ENCODE measurements at places on chromosomes 5 and 9.
A peak's percentile ranks its signal among the peaks of the same experiment; 100 is the strongest.

- DNase-seq: no peak
These were observed 54.0 kb downstream of the C9orf85 start for GRCh38 chr9:71965403-71965802.

GRCh38 chr5:166845044-166845443 lies 1446.4 kb upstream of the WWC1 start:
- DNase-seq: no peak

- peak; percentile 37 for DNase-seq
These were observed 117.3 kb downstream of the GDNF start for GRCh38 chr5:37722236-37723161.

GRCh38 chr5:84088996-84089395 lies 295.7 kb downstream of the EDIL3 start:
- DNase-seq: peak; percentile 3

DNA sequence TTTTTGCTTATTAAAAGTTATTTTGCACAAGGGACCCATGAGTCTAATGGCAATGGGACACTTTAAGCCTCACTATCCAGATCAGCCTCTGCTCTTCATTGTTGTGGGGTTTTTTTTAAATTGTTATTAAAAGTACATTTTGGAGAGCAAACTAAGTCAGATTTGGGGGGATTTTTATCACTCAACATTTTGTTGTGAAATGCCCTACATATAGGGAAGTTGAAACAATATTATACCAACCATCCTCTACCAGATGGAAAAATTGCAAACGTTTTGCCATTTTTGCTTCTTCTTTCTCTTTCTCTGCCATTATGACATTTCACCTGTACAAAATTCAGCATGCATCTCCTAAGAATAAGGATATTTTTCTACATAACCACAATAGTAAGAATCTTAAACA lies 75.3 kb downstream of the SLC1A3 start:
- DNase-seq: no peak

- DNase-seq: peak; percentile 80
These were observed at the start of gene RFX3 for GRCh38 chr9:3525836-3526164. Gene RFX3 (minus strand): TSS chr9:3526001. CDS start chr9:3395588, 130,413 bp downstream.

DNA sequence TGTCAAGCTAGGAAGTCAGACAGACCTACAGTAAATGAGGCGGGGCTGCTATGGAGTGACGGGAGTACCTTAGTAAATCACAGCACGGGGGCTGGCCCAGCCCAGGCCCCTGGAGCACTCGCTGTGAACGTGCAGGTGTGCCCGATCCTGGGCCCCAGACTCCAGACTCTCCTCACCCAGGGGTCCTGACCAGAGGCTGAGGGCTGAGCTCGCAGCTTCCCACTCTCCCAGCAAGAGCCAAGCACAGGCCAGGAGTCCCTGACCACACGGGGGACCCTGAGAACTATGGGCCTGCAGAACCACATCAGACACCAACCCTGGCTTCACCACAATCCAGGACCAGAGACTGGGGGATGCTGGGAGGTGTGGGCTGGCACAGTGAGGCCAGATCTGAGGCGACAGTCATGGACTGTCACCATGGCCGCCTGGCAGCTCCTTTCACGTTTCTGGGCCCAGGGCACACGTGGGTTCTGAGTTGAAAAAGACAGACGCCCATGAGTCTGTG lies 73.4 kb downstream of the ADAMTS2 start:
- no peak for DNase-seq

DNA sequence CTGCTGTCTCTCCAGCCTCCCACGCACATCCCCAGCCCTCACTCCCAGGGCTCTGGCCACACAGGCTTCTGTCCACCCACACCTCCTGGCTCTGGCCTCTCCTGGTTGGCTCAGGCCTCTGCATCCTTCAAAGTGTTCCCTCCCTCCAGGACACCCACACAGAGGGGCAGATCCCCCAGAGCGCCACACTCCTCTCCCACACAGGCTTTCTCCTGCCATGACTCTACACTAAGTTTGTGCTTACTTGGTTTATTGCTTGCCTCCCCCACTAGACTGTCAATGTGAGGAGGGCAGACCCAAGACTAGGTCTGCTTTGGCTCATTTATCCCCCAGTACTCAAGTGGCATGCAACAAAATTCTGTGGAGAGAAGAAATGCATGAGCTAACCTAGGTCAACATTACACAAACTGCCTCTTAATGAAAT lies 67.0 kb upstream of the SPOCK1 start:
- DNase-seq: no peak

- DNase-seq: no peak
These were observed 43.6 kb downstream of the SERINC5 start for GRCh38 chr5:80212171-80212667.

- peak; percentile 54 for DNase-seq
These were observed 11.8 kb downstream of the ITGA1 start for GRCh38 chr5:52799358-52799982.

GRCh38 chr5:65059681-65060598 lies 291.2 kb downstream of the CWC27 start:
- no peak for DNase-seq

DNA sequence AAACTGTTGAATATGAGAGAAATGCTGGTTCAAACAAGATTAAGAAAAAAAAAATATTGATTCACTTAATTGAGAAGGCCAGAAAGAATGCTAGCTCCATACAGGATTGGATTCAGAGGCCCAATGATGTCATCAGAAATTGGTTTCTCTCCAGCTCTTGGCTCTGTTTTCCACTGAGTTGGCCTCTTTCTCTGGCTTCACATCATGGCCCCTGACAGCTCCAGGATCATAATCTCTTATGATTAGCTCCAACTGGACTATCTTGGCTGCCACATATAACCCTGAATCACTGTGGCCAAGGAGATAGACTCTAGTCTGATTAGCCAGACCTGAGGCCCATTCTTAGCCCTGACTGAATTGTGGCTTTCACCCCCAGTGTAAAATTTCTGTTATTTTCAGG lies 244.7 kb upstream of the GRAMD2B start:
- DNase-seq: no peak

GRCh38 chr5:43193894-43194265 lies 1.9 kb downstream of the NIM1K start:
- DNase-seq: no peak

DNA sequence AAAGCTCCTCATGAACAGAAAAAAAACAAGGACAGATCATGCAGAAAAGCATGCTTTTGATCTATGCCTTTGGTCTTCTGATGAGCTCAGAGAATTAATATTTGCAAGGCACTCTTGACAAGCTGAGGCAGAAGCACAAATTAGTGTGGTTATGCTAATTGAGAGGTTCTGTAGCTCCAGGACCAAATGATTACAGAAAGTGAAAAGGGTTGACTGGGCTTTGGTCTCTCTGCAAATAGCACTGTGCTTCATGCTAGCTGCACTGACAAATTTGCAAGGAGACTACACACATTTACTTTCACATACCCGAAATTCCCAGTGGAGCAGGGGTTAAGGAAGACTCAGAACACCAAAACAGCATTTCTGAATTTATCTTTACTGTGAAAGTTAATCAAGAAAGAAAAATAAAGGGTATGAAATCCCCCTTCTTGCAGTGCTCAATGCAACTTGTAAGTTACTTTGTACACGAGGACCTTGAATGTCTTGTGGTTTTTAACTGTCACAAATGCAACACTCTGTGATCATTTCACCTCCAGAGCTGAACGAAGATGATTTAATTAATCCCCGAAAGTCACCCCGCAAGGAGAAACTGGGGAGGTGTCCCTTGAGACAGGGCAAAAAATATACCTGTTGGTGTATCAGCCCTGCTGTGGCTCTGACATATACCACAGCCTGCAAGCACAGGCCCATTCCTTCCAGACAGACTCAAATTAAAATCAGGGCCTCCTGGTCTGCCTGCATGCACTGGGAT lies 11.9 kb downstream of the RAPGEF1 start:
- DNase-seq: no peak

GRCh38 chr9:12934545-12935272 lies 159.9 kb downstream of the LURAP1L start:
- DNase-seq: no peak

GRCh38 chr9:120431268-120431667 lies 148.7 kb downstream of the CDK5RAP2 start:
- DNase-seq: no peak

DNA sequence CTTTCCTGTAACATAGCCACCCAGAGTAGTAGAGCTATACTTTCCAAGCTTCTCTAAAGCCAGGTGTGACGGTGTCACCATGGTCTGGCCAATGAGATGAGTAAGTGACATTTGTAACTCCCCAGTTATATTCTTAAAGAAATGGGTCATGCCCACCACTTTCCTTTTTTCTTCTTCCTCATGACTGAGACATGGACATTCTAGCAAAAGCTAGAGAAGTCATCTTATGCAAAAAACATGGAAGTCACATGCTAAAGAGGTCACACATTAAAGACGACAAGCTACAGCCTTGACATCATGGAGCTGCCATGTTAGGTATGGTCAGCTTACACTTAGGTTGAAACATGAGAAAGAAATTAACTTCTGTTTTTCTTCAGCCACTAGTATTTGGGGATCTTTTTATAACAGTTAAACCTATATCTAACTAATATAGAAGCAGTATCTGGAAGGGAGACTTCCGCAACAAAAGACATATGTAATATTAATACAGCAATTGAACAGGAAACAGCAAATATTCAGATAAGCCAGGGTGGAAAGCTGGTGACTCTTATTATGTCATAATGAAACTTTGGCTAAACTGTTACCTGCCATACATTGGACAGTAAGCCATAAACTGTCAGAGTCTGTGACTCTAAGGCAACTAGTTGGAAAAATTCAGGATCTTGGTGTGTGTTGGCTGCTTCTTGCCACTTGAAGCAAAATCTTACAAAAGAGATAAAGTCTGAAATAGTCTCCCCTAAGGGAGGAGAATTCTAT lies 54.7 kb upstream of the SNX2 start:
- DNase-seq: no peak

DNA sequence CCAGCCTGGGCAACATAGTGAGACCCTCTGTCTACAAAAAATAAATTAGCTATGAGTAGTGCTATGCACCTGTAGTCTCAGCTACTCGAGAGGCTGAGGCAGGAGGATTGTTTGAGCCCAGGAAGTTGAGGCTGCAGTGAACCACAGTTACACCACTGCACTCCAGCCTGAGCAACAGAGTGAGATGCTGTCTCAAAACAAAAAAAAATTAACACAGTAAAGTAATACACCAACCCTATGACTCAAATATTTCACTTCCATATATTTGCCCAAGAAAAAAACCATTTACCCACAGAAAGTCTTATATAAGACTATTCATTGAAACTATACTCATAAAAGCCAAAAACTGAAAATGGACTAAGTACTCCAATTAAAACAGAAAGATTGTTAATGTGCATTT lies 16.2 kb downstream of the SMIM23 start:
- no peak for DNase-seq

GRCh38 chr5:82466986-82467561 lies 188.9 kb upstream of the RPS23 start:
- DNase-seq: peak; percentile 7

- no peak for DNase-seq
These were observed 132.9 kb upstream of the ICE1 start for GRCh38 chr5:5289537-5289936.

DNA sequence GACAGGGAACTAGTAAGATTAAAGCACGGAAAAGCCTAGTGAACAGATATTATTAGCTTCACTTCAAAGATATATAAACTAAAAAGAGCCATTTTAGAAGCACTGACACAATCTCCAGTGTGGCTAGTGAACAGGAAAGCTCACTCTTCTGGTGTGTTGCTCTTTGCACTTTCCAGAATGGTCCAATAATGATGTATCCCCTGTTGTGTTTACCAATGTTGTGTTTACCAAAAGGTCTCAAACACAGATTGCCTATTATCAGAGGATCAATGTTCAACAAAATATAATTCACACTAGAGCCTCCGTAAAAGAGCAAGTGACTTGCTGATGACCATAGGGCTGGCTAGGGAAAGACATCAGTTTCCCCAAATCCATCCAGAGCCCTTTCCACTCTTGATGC lies 11.6 kb downstream of the KLHL3 start:
- DNase-seq: no peak
